ENCODE measurements at places on chromosomes 1 and 21.
A peak's percentile ranks its signal among the peaks of the same experiment; 100 is the strongest.

DNA sequence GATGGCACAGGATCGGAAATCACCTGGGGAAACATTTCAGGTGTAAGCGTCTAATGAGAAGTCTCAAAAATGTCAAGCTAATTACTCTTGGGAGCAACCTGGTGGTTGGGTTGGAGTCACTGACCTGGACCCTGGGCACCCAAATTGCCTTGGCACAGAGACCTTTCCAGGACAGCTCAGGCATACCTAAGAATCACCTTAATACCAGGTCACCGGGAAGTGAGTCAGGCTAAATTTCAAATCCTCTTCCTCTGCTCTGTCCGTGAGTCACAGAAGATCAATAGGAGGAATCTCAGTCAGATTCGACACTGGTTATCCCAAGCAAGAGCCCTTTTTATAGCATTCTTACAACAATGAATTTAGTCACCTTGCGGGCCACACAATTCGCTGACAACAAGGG, 179.6 kb upstream of the CAMK1G start:
- DNase-seq: no peak

- DNase-seq: no peak
Observed at GRCh38 chr1:74790453-74790852, 57.5 kb downstream of the TYW3 start.

GRCh38 chr1:221993444-221993948, 251.6 kb upstream of the DUSP10 start:
- no peak for DNase-seq

GRCh38 chr1:34178072-34178471, 1.4 kb downstream of the C1orf94 start:
- no peak for DNase-seq

DNA sequence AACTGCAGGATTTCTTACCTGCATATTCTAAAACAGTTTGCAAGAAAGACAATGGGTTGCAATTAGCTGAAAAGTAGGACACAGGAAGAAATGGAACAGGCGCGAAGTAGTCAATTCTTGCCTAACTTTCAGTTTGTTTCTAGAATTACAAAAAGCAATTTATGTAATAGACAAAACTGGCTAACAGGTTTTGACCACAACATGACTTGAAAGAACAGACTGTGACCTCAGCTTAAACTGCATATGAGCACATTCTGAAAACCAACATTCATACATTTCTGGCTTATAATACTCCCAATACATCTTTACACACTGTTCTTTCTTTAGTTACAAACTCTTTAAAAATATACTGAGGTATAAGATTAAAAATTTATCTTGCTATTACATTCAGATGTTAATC, 405.9 kb upstream of the B3GALT2 start:
- DNase-seq: no peak

GRCh38 chr1:110477967-110478640, 27.2 kb downstream of the PROK1 start:
- no peak for DNase-seq

- no peak for DNase-seq
Observed at GRCh38 chr1:30677471-30677870, 45.9 kb downstream of the MATN1 start.

DNA sequence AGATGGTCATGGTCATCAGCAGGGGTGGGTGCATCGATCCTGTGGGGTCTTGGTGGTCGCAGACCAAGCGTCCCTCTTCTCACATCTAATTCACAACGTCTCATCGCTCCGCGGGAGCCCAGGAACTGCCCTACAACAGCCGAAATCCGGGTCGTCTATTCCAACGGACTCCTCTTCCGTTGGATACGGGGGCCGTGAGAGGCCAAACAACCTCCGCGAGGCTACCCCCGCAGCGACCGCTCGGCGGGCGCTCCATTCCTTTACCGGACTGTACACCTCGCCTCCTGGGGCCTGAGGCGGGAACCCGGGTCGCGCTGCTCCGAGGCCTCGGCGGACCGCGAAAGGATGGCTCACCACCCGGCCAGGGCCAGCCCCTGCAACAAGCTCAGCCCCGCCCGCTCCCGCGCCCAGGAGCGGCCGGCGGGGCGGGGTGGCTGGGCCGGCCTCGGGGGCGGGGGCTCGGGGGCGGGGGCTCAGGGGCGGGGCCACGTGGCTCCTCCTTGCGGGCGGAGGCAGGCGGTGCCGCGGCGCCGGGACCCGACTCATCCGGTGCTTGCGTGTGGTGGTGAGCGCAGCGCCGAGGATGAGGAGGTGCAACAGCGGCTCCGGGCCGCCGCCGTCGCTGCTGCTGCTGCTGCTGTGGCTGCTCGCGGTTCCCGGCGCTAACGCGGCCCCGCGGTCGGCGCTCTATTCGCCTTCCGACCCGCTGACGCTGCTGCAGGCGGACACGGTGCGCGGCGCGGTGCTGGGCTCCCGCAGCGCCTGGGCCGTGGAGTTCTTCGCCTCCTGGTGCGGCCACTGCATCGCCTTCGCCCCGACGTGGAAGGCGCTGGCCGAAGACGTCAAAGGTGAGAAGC, at the start of gene QSOX1:
QSOX1 (plus strand) TSS at position 545 of the 857 bp plus-strand sequence; CDS start at position 584, 39 bp downstream.
- DNase-seq: peak; percentile 98

DNA sequence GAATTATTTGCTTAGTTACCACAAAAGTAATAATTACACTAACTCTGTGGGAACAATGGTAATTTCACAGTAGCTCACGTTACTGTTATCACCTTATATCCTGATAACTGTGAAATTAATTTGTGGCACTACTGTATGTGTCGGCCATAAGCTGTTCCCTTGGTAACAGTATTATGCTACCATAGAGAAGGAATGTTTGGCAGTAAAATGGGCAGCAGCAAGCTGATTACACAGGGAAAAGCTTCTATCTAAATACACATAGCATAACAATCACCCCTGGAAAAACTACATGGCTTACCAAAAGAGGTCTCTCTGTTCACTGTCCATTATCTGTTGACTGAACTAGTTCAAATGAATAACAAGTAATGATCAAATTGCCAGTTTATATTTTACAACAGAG, 124.1 kb downstream of the DPYD start:
- DNase-seq: no peak

DNA sequence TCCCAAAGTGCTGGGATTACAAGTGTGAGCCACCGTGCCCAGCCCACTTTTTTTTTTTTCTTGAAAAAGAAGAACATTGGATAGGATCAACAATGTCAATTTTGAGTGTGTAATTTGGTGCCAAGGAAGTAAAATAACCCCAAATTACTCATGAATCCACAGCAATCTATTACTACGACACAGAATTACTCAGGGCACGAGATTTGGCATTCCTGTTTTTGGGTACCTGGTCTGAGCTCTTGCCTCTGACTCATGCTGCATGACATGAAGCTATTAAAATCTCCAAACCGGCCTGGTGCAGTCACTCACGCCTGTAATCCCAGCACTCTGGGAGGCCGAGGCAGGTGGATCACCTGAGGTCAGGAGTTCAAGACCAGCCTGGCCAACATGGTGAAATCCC, 10.4 kb downstream of the RNF19B start:
- DNase-seq: no peak

- DNase-seq: no peak
Observed at GRCh38 chr1:29171521-29171920, 10.2 kb downstream of the SRSF4 start.

DNA sequence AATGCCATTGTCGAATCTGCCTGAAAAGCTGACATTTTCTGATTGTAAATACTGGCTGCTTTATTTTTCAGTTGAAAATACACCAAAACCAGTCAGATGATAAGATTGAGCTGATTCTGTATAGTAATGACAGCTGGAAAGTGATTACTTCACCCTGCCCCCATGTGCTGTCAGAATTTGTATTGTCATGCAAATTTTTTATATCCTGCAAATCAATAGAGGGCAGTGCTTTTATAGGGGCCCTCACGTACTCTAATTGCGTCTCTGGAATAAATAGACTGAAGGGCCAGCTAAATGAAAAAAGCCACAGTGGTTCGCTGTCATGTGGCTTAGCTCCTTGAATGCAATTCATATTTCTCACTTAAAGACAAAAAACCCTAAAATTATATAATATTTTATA, 208.6 kb downstream of the LHX8 start:
- DNase-seq: no peak

DNA sequence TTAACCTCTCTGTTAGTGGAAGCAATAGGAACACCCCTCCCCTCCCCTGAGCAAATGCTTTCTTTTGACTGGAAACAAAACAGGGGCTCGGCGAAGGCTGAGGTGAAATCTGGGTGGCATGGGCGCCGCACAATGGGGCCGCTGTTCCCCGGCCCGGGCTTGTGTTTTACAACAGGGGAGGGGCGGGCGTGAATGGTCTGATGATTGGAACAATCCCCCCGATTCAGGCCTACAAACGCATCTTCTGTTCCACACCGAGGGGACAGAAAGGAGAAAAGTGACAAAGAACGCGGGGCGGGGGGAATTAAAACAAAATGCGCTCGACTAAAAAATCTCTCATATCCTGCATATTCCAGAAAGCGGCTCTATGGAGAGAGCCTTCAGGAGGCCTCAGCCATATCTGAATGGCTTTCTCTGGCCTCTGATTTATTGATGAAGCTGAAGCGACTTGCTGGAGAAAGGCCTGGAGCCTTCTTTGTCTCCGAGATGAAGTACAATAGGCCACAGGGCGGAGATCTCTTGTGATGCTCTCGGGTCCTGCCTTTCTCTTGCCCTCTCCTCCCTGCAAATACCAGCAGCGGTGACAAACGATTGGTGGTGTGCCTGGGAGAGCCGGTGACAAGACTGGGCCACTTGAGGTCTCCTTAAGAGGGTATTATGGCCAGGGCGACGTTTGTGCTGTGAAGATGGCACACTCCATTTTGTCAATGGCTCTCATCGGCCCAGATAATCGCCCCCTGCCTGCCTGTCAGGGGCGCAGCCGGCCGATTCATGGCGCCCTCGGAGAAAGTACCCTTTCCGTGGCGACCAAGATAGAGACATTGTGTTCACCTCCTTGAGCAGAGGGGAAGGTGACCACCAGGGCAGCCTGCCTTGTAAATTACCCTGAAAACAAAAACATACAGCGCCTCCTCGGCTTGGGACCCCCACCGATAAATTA, 47.1 kb upstream of the OLIG2 start:
- DNase-seq: no peak

GRCh38 chr1:167136191-167136614, 42.3 kb downstream of the STYXL2 start:
- DNase-seq: no peak

All from GM12891 (cell line).